Cerebellum (tissue), 4 donors: ENCODE measurements at places on chromosomes 5 and 9. TPM values are rescaled to one million over a fixed set of nuclear protein-coding genes. Genes with fewer than 3 reads are reported as not detected.

Gene SLC6A19
- 0.09 TPM for total RNA-seq

Gene SLC24A2
- total RNA-seq = 9.5 TPM

- no peak for DNase-seq
These were observed 11.5 kb downstream of the DDX4 start for GRCh38 chr5:55749387-55749786.

GRCh38 chr5:40680741-40681362, 1.1 kb downstream of the PTGER4 start:
- DNase-seq = no peak

Gene PIK3R1
- total RNA-seq = 88.2 TPM

DNA sequence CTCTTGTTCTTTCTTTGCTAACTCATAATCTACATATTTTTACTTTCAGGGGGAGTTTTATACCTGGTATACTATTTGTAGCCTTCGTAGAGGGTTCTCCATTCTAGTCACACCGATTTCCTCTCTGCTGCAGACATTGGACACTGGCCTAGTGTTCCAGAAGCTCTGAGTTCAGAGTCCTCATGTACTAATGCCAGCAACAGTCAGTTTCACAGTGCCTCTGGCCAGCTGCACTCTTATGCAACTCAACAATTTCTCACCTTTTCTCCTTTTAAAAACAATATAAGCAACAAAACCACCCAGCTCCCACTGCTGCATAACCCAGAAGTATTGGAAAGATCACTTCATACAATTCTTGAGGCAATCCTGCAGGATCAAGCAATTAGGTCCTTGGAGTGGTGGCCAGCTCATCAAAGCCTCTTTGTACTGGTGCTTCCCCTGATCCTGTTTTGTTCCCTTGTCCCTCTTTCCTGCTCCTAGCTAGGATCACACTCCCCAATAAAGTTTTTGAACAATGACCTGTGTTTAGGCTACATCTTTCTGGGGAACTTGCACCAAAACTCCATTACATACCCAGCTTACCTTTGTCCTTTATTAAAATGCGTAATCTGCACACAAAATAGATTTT, 98.1 kb upstream of the TUT7 start:
- DNase-seq = no peak

DNA sequence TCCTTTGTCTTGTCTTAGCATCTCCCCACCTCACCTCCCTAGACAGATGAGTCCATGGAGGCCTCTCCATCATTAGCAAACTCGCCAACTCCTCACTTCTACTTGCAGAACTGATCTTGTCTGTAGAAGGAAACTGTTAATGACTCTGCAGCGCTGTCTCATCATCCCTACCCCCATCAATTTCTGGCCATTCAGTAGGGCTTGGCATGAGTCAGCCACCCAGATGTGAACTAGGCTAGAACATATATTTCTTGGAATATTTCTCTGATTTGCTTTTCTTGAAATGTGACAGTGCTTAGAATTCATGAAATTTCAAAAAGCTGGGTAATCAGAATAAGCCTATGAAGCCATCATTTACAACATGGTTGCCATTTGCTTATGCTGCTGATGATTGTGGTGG, 1125.0 kb upstream of the DMAC1 start:
- DNase-seq = no peak

- DNase-seq = no peak
These were observed 224.8 kb downstream of the MEF2C start for GRCh38 chr5:88657906-88658775.

GRCh38 chr5:128765448-128766061, 199.7 kb upstream of the SLC27A6 start:
- no peak for DNase-seq

GRCh38 chr9:126802318-126803059, 2.4 kb upstream of the ZBTB43 start:
- DNase-seq = no peak

GRCh38 chr5:174046558-174046957, 1.1 kb downstream of the NSG2 start:
- peak; percentile 31 for DNase-seq

Gene EQTN
- total RNA-seq = 0.73 TPM

Gene GTF2H2C
- total RNA-seq = 81.4 TPM

Gene NUTM2F
- total RNA-seq = not detected

Gene CDKN2A
- total RNA-seq = not detected

- DNase-seq = no peak
These were observed 25.0 kb downstream of the BHMT start for GRCh38 chr5:79136618-79137017.

DNA sequence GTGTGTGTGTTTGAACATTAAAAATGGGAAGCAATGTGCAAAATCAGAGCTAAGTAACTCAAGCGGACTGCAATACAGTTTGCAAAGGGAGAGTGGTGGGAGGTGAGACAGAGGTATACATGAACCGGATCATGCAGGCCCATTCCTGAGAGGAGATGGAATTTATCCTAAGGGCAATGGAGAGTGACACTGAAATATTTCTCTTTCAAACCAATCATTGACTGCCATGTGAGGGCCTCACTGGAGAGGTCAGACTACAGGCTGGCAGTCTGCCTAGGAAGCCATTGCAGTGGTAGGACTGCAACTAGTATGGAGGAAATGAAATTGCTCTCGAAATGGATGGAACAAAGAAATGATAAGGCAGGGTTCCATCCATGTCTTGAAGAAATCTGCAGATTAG, 34.8 kb downstream of the TNFSF15 start:
- no peak for DNase-seq

DNA sequence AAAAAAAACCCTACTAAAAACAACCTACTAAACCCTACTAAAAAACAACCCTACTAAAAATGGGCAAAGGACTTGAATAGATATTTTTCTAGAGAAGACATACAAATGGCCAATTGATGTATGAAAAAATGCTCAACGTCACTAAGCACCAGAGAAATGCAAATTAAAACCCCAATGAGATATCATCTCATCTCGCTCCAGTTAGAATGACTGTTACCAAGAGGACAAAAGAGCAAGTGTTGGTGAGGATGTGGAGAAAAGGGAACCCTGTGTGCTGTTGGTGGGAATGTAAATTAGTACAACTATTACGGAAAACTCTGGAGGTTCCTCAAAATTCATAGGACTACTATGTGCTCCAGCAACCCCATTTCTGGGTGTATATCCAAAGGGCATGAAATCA, 10.8 kb downstream of the SDHA start:
- DNase-seq = no peak

- DNase-seq = no peak
These were observed 65.9 kb downstream of the SHOC1 start for GRCh38 chr9:111728617-111729366.

GRCh38 chr9:117612317-117612716, 91.9 kb upstream of the TLR4 start:
- DNase-seq = no peak

- DNase-seq = no peak
These were observed 40.0 kb downstream of the KLHL3 start for GRCh38 chr5:137695651-137696428.

GRCh38 chr5:170418736-170419135, 29.6 kb upstream of the KCNMB1 start:
- DNase-seq = no peak

Gene IFNK
- total RNA-seq = not detected

Gene SYNPO
- 1.4 TPM for total RNA-seq

Gene KIF20A
- 12.8 TPM for total RNA-seq

GRCh38 chr5:181217111-181217802, 5.8 kb upstream of the TRIM41 start:
- peak; percentile 45 for DNase-seq

DNA sequence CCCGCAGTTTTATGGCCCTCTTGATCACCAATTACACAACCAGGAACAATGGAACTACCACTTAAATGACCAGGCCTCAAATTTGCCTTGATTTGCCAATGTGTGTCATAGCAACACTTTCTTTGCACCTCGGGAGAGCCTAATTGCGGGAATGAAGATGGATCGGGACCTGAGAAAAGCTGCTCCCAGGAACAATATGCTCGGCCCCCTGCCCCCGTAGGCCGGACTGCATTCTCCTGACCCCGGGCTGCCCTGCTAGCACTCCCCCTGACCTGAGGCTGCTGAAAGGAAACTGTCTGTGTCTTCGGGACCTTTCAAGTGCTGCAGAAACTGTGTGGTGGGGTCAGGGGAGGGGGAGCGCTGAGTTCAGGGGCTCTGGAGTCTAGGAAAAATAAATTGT, 294.3 kb upstream of the IRX1 start:
- no peak for DNase-seq

Gene C9orf153
- total RNA-seq = 1.6 TPM

DNA sequence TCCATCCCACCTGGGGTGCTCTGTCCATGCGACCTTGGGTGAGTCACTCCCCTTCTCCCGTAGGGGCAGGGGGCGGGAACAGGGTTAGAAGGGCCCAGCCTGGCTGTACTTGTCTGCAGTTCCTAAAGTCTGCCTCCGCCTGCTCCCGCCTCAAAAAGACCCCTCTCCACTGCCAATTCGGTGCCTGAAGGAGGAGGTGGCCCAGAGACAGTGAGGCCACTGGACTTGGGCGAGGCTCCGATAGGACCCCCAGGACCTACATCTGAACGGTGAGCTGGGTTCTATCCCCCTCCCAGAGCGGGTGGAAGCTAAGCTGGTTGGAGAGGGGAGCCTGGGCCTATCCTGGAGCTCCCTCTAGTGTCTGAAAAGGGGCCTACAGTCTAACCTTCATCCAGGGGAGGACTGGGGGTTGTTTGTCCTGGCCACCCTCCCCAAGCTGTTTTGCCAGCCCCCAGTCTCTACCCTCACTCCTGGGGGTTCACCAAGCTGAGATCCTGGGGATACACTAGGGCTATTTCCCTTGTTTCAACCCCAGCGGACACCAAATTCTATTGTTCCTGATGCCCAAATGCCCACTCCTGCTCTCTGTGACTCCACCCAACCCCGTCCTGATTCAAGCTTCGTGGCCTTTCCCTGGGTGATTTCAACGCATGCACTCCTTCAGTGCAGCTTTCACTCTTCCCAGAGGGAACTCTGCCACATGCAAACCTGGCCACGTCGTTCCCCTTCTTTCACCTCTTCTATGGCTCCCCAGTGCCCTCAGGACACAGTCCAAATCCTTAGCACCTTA, 6.1 kb upstream of the CRB2 start:
- peak; percentile 76 for DNase-seq

DNA sequence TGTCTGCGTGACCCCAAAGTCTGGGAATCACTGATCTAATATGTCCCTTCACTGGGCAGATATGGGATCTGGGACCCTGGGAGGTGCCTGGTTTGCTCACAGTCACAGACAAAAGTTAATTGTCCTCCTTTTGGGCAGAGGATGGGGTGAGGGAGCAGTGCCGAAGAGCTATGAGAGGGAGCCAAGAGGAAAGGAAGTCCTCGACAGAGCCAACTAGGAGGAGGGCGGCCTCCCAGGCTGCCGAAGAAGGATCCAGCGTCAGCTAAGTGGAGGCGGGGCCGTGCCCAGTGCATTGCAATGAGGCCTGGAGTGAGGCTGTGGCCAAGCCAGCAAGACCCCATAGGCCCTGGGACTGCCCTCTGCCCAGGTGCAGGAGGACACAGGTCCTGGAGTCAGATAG, 11.4 kb downstream of the AIF1L start:
- DNase-seq = no peak

- no peak for DNase-seq
These were observed 572.1 kb downstream of the CHSY3 start for GRCh38 chr5:130476325-130476724.

Gene MAMDC4
- 6.0 TPM for total RNA-seq

DNA sequence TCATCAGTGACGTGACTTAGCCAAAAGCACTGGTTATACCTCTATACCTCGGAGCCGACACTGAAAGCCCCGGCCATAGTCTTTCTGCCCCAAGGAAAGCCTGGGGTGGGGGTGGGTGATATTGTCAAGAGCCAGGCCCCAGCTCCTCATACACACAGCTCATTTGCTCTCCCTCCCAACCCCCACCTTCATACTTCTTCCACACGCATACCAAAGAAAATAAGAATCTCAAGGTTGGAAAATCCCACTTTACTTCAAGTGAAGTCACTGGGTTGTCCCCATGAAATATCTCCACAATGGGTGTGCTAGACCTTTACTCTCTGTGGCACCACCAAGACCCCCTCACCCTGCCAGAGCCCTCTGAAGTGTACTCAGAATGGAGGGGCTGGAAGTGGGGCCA, 27.1 kb upstream of the MGAT1 start:
- no peak for DNase-seq

Gene SHISAL2B
- not detected for total RNA-seq

GRCh38 chr5:96871027-96871399, 5.3 kb upstream of the ERAP2 start:
- DNase-seq = no peak

- DNase-seq = no peak
These were observed 84.3 kb downstream of the DNAH5 start for GRCh38 chr5:13860146-13860545.

GRCh38 chr5:60851626-60852025, 7.6 kb upstream of the ELOVL7 start:
- DNase-seq = no peak

- peak; percentile 31 for DNase-seq
These were observed at the start of gene DRD1 for GRCh38 chr5:175444060-175444904. Gene DRD1, minus strand, starts transcription at chr5:175444182. Its CDS starts 1,083 bp downstream, at chr5:175443099.

- no peak for DNase-seq
These were observed 45.0 kb upstream of the TNC start for GRCh38 chr9:115162946-115163345.

DNA sequence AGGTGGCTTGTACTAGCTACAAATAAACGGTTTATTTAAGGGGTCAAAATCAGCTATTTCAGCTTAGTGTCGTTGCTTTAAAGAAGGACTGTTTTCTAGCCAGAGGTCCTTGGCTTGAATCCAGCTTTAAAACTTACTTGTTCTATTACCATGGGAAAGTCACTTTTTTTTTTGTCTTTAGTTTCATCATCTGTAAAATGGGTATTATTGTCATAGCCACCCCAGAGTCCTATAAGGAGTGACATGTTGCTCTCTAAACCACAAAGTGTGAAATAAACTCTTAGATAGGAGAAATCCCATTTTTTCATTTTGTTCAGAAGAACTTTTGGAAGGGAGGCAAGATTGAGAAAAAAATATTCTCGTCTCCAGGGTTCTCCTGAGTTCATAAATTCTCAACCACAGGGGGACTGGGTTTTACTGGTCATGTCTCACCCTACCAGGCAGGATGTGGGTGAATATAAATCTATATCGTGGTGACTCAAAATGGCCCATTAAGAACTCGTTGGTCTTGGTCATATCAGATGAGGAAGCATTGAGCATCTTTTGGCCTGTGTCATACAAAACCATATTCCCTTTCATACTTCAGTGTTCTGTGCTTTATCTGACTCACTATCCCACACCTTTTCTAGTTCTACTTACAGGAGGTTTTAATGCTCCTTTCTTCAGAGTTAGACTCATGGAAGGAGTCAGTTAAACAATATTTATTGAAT, 202.7 kb upstream of the NR3C1 start:
- DNase-seq = no peak

DNA sequence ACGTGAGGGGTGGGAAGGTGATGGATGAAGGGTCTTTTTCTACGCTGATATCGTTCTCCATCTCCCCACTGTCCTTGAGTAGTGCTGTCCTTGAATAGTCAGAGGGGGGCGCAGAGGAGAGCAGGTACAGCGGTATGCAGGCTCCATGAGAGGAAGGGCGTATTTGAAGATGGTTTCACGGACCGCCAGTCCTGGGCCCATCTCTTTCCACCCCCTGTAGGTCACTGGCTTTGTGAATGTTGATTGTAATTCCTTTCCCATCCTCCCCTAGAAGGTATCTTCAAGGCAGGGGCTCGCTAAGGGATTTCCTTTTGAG, 40.8 kb upstream of the DAB2IP start:
- no peak for DNase-seq
